ENCODE measurements at places on chromosomes 11 and 22.

- no peak for DNase-seq
These were observed 1.0 kb upstream of the CCKBR start for GRCh38 chr11:6258571-6259081.

DNA sequence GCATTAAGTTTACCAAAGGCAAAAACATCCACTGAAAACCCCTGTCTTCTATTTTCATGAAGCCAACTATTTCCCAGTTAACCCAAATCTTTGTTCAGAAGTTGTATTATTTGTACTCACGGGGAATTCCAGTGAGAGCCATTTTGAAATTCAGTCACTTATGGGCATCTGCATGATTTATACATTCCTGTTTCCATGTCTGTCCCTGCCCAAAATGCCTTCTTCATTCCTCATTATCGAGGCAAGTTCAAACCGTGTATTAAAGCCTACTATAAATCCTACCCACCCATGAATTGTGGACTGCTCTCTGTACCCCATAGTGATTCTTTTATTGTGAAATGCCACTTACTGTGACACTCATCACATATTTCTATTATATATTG lies 772.7 kb downstream of the DLG2 start:
- DNase-seq, result no peak

DNA sequence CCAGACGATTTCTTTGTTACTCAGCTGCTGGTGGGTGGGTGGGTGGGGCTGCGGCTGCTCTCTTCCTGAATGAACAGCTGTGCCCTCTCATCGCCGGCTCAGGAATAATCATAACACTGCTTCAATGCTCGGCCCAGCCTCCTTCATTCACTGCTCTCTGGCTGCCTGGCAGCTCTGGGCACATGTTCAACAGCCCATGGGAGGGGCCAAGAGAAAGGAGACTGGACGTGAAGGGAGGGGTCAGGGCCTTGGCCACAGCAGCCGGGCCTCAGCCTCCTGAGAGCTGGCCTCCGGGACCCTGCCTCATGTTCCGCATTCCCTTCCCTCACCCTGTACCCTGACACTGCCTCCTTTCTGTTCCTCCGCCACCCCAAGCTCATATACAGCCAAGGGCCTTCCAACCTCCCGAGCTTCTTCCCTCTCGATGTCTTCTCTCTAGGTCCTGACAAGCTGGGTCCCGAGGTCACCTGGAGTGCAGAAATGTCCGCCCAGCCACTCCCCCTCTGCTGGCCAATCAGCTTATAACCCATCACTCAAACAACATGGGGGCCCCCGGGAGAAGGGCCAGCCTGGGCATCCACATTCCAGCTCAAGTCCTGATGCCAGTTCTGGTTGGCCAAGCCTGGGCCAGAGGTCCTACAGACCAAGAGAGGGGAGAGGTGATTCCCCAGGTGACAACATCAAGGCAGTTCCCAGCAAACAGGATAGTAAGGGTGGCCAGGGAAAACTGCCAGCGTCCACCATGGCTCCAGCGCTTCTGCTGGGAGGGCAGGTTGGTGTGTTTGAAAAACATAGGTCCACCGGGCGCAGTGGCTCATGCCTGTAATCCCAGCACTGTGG lies 3.2 kb upstream of the CSDC2 start:
- DNase-seq, result no peak

DNA sequence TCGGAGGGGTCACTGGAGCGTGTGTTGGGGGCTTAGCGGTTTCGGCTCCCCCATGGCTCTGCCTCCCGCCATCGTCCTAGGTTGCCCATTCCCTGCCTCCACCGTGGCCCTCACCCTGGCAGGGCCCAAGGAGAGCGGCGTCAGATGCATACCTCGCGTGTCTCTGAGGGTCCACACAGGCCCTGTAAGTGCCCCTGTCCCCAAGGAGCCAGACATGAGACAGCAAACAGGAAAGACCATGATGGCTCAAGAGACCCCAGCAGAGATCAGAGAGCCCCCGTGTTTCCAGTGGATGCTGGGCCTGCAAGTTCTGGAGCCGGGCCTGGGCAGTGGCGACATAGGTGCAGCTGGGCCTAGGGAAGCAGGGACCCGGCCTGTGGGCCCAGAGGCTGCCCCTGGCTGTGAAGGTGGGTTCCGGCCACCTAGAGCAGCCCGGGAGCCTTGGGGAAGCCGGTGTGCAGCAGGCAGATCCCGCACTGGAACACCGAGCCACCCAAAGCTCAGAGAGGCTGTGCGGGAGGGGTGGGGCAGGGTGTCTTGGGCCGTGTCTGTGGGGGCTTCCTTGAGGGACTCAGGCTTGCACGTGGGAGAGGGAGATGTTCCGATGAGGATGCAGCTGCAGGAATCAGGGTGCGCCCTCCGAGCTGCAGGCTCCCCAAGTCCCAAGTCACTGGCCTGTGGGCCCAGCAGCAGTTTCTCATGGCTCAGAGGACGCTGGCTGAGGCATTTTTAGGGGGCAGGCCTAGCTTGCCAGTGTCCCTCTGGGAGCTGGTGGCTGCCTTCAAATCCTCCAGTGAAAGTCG lies 126.4 kb downstream of the KCNQ1OT1 start:
- DNase-seq, result no peak

DNA sequence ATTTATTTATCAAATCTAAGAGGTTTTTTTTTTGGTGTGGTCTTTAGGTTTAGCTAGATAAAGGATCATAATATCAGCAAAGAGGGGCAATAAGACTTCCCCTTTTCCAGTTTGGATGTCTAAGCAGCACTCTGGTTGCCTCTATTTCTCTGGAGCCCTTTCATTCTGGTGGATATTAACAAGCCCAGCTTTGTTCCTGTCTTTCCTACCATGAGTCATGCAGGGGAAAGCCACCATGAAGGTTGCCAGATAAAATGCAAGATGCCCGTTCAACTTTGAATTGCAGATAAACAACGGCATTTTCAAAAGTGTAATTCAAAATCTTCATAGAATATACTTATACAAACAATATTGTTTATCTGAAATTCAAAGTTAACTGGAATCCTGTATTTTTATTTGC lies 143.6 kb downstream of the ADAMTS15 start:
- DNase-seq, result no peak

DNA sequence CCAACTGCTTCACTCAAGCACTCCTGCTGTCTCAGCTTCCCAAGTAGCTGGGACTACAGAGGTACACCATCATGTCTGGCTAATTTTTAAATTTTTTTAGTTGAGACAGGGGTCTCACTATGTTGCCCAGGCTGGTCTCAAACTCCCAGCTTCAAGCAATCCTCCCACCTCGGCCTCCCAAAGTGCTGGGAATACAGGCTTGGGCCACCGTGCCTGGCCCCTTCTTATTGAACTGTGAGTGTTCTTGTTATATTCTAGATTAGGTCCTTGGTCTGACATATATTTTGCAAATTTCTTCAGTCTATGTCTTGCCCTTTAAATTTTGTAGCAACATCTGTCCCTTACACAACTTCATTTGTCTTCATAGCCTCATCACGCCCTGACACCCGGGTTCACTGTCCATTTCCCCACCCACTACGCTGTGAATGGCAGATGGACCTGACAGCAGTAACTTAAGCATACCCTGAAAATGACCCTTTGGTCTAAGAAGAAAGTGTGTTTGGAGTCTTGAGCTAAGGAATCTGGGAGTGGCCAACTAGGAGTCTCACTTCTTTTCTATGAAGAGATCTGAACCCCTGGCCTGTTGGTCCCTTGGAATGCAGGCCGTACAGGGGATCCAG lies 4.2 kb upstream of the FAM118A start:
- no peak for DNase-seq

- DNase-seq, result no peak
These were observed 3.8 kb downstream of the RPLP2 start for GRCh38 chr11:813456-814096.

DNA sequence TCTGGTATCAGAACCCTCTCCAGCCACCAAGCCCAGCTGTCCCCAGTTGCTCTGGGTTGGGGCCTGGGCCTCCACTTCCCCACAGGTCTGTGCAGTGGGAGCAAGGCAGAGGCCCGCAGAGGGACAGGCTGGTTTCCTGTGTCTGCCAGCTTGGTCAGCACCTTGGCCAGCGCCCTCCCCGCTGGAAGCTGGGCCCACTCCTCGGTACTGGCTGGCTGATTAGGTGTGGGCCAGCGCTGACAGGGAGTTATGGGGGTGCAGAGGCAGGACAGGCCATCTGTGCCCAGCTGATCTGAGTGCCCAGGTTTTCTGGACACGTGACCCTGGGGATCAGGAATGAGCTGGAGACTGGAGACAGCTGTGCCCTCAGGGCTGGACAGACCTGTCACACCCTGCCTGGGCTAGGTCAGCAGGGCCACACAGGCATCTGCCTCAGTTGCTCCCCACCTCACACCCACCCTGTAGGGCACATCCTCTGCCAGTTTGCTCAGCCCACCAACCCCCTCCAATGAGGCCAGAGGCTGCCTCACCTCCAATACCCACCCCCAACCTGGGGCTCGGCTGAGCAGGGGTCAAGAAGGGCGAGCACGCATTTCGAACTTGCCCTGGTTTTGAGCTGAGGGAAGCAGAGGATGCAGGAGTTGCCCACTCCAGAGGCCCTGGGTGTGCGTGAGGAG lies 175.3 kb downstream of the IGLL1 start:
- no peak for DNase-seq

- no peak for DNase-seq
These were observed 5.4 kb downstream of the BEST1 start for GRCh38 chr11:61955422-61956135.

DNA sequence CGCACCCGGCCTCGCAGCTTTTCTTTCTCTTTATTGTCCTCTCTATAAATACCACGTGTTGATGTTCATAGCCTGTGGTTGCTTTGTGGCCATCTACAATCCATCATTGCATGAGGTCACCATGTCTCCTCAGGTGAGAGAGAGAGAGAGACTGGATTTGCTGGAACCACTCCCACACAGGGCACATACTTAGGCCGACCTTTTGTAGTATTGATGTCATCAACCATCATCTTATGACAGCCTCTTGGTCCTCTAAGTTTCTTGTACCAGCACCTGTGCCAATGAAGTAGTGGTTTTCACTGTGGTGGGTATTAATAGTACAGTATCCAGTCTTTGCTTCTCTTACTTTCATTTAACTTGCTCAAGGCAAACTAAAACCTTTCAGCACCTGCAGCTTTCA lies 22.8 kb upstream of the P2RY6 start:
- DNase-seq, result no peak

DNA sequence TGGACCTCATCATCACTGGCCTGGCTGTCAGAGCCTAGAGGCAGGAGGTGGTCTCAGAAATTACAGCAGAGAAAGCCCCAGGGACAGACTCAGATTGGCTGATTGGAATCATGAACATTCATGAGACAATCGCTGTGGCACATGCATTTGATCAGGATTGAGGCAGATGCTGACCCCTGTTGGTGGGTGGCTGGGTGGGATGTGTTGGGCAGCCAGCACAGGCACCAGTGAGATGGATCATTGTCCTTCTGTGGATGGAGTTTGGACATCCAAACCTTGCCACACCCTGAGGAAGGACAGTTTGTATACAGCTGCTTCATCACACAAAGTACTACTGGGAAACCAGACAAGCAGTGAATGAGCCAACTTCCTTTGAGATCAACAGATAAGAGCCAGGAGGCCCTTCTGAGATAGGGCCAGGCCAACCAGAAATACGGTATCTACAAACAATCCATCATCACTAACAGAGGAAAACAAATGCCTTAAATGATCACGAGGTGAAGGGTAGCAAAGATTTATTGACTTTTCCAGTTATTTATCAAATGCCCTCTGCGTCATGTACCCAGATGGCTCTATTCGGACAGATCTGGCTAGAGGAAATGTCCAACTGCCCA lies 17.3 kb downstream of the COMMD9 start:
- DNase-seq, result no peak

- no peak for DNase-seq
These were observed 5.6 kb downstream of the ALX4 start for GRCh38 chr11:44304091-44305025.

DNA sequence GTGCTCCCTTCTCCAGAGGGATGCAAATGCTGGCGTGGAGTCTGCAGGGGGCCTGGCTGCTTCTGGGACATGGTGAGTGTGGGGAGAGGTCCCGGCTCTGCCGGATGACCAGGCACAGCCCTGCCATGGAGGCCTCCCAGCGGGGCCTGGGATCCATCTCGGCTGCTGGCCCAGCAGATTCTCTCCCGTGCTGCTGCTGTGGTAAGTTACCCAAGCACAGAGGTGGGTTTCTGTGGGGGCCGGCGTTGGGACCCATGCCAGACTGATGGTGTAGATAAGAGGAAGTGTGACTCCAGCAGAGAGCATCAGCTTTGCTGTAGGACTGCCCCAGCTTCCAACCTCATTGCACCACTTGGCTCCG lies 147.5 kb upstream of the B3GAT1 start:
- no peak for DNase-seq

- no peak for DNase-seq
These were observed 149.3 kb downstream of the FBXO7 start for GRCh38 chr22:32623943-32624342.

- DNase-seq, result no peak
These were observed 24.7 kb upstream of the SLC22A12 start for GRCh38 chr11:64566042-64566914.

GRCh38 chr22:41260871-41261270 lies 20.1 kb upstream of the CHADL start:
- no peak for DNase-seq

GRCh38 chr22:48843640-48844039 lies 984.0 kb downstream of the BRD1 start:
- no peak for DNase-seq

DNA sequence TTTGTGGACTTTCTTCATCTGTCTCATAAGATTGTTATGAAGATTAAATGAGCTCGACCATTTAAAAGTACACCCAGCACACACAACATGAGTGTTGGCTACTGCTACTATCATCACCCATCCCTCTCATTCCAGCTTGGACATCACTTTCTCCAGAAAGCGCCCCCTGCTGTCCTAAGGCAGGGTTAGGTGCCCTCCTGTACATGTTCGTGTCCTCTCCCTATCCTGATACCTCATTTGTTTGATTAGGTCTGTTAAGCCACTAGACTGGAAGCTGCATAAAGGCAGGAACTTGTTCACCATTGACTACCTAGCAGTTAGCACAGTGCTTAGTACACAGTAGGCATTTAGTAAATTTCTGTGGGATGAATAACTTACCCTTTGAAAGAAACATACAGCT lies 85.5 kb downstream of the ENTHD1 start:
- no peak for DNase-seq

- no peak for DNase-seq
These were observed 532.8 kb downstream of the OPCML start for GRCh38 chr11:132999516-132999915.

- no peak for DNase-seq
These were observed 13.0 kb downstream of the TBX1 start for GRCh38 chr22:19773470-19774040.

GRCh38 chr11:107710301-107710700 lies 1.6 kb downstream of the SLN start:
- DNase-seq, result no peak

GRCh38 chr11:68160100-68160695 lies 39.0 kb upstream of the CHKA start:
- no peak for DNase-seq
